NCI-H2171 treated with DMSO at 0.1 percent for 48 hours (cell line): ENCODE measurements at places on chromosomes 4 and X.
A peak's percentile ranks its signal among the peaks of the same experiment; 100 is the strongest.

DNA sequence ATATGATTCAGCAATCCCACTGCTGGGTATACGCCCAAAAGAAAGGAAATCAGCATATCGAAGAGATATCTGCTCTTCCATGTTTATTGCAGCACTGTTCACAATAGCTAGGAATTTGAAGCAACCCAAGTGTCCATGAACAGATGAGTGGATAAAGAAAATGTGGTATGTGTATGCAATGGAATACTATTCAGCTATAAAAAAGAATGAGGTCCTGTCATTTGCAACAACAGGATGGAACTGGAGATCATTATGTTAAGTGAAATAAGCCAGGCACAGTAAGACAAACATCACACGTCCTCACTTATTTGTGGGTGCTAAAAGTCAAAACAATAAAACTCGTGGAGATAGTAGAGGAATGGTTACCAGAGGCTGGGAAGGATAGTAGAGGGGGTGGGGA is 153.8 kb upstream of the LEF1 start:
- no peak for DNase-seq

- no peak for DNase-seq
Measured at GRCh38 chr4:137609718-137610430, 77.6 kb upstream of the PCDH18 start.

- no peak for DNase-seq
Measured at GRCh38 chr4:39568805-39569204, 41.6 kb upstream of the UGDH start.

DNA sequence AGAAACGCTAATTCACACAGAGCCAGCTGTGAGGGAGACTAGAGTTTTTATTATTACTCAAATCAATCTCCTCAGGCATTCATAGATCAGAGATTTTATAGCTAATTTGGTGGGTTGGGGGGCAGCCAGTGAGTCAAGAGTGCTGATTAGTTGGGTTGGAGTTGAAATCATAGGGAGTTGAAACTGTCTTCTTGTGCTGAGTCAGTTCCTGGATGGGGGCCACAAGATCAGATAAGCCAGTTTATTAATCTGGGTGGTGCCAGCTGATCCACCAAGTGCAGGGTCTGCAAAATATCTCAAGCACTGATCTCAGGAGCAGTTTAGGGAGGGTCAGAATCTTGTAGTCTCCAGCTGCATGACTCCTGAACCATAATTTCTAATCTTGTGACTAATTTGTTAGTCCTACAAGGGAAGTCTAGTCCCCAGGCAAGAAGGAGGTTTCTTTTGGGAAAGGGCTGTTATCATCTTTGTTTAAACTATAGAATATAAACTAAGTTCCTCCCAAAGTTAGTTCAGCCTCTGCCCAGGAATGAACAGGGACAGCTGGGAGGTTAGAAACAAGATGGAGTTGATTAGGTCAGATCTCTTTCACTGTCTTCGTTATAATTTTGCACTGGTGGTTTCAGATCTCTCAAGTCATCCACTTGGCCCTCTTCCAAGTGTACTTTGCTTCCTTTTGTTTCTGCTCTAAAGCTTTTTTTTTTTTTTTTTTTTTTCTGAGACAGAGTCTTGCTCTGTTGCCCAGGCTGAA is 5.4 kb upstream of the NAA11 start:
- DNase-seq = peak; percentile 28

DNA sequence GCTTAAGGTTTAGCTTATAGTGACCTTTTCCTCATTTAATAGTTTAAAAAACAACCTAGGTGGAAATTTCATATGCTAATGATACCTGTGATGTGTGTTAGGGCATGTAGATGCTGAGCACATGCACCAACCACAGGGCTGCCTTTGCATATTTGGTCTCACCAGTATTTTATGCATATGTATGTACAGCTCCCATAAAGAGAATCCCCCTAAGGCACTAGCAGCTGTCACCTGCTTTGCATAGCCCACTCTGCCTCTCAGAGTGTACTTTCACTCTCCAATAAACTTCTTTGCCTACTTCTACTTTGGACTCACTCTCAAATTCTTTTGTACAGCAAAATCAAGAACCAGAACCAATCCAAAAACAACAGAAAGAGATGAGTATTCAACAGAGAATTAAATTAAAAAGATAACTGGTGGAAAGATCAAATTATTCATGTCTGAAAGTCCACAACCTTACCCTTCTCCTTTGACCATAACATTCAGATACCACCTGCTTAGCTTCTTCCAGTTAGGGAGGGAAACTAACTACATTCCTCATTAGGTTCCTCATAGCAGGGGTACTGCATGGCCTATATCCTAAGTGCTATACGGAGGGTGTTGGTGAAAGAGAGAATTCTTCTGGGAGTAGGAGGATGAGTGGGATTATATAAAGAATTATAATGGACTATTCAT is 250.5 kb downstream of the STPG2 start:
- no peak for DNase-seq

- DNase-seq = peak; percentile 55
Measured at GRCh38 chr4:170026253-170027021, at the start of gene MFAP3L. MFAP3L (minus strand) TSS chr4:170026395; CDS start chr4:170005877, 20,518 bp downstream.

DNA sequence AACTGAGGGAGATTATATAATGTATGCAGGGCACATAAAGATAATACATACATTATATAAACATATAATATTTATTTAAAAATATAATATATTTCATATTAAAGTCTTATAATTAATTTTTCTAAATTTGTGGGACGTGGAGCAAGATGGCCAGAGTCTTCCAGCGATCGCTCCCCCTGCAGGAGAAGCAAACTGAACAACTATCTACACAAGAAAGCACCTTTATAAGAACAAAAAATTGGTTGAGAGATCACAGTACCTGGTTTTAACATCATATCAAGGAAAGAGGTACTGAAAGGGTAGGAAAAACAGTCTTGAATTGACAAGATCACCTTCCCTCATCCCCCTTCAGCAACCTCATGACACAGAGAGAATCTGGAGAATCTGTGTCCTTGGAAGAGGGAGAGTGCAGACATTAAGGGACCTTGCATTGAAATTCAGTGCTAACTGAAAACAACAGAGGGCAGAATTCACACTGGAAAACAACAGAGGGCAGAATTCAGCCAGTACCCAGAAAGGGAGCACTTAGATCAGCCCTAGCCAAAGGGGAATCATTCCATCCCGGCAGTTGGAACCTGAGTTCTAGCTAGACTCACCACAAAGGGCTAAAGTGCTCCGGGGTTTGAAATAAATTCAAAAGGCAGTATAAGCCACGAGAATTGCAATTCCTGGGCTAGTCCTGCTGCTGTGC is 262.5 kb upstream of the NDST3 start:
- no peak for DNase-seq

DNA sequence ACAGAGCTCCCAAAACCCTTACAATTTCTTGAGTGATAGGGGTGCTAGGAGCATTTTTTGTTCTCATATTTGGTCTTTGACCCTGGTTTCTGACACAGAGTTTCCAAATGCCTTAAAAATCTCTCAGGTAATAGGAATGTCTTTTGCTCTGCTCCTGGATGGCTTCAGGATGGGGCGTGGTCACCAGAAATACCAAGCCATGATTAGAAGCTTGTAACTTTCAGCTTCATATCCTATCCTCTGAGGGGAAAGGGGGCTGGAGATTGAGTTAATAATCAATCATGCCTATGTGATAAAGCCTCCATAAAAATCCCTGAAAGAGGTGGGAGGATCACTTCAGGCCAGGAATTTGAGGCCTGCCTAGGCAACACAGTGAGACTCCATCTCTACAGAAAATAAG is 34.6 kb upstream of the IL9R start:
- DNase-seq = no peak

GRCh38 chrX:131845201-131845600 is 177.9 kb upstream of the STK26 start:
- no peak for DNase-seq

DNA sequence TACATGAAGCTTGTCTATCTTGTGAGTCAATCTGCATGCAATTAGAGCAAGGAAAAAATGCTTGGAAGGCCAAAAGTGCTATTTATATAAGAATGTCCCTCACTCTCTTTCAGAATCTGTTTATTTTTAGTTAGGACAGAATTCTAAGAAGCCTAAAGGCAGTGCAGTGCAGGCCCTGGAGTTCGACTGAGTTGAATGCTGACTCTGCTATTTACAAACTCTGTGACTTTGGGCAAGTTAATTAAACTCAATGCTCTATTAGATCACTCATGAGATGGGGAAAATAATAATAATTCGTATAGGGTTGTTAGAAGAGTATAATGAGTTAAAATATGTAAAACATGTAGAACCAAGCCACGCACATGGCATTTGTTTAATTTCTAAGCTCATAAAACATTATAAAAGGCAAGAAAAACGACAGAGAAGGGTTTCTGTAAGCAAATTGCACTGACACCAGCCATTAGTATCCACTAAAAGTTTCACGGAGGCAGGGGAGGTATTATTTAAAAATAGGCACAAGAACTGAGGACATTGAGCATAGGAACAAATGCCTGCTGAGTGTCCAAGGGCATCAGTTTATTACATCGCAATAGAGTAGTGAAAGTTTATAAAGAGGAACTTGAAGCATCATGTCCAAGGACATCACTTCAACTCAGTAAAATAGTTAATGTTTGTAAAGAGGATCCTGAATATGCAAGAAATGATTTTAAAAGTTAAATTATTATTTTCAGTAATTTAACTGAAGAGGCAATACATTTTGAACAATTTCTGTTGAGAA is 115.0 kb upstream of the INPP4B start:
- no peak for DNase-seq

DNA sequence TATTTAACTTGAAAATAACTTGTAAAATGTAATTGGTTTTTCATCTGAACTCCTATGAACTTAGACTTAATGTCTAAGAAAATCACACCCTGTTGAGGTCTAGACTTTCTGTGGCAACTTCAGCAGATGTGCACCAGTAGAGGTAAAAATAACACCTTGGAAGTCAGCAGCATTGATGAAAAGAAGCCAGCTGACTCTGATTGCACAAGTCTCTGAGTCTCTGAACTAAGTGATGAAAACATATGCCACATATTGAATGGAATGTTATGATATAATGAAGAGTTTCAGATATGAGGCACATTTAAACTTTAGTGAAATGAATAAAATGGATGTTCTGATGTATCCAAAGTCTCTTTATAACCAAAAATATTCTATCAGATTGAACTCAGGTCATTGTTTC is 155.4 kb downstream of the GPM6A start:
- no peak for DNase-seq

DNA sequence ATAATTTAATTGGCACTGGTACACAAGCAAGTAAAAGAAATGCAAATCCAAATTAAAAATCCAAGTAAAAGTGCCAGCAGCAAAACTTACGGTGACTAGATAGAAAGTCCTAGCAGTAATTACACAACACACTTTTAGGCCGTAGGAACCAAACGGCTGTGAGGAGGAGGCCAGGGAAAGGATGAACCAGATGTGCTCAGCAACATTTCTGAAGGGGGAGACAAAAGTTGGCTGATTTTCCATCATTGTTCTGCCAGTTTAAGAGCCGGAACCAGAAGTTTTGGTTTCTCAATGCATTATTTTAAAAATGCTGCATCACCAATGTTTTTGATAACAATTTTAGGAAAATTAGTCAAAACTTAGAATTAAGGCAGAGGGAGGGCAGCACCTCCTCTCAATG is 68.7 kb upstream of the ENPP6 start:
- no peak for DNase-seq

DNA sequence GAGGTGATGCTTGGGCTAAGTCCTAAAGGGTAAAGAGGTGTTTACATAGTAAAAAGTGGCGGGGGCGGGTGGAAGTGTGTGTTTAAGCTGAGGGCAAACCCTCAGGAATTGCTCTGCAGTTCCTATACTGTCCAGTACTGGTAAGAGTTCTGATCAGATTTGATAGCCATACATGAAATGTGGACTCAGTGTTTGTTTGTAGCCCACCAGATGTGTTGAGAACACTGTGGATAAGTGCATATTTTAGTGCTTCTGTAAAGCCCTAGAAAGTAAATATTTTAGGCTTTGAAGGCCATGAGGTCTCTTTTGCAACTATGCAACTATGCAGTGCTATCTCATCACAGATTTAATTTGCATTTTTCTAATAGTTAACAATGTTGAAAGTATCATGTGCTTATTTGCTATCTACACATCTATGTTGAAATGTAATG is 80.7 kb upstream of the EOLA2 start:
- no peak for DNase-seq

- DNase-seq = no peak
Measured at GRCh38 chr4:112889199-112889598, 160.3 kb upstream of the ANK2 start.

DNA sequence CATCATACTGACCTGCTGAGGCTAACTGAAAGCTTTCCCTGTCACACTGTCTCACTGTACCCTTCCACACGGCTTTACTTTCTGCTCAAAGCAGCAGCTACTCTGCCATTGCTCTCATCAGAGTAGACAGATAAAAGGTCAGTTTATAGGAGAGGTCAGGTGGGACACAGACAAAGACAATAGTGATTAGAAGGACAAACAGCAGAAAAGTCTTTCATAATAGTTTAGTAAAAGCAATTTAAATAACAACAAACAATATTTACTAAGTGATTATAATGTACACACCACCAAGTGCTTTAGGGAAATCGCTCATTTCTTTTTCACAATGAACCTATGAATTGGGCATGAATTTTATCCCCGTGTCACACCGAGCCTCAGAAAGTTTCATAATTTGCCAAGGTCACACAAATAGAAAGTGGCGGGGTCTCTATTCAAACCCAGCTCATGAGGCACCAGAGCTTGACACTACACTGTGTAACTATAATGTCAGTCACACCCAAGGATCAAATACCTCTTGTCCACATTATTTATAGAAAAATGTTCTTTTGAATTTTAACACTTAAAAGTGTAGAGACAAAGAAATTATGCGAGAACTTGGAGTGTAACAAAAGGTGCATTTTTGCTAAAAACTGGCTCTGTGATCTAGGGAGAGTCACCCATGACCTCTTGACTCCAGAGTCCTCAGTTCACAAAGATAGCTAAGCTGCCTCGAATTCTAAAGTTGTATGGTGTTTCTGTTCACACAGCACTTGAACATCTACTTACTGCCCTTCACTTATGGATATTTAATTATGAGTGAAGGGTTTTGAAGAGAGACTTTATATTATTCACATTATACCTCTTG is 24.5 kb upstream of the SORBS2 start:
- no peak for DNase-seq

DNA sequence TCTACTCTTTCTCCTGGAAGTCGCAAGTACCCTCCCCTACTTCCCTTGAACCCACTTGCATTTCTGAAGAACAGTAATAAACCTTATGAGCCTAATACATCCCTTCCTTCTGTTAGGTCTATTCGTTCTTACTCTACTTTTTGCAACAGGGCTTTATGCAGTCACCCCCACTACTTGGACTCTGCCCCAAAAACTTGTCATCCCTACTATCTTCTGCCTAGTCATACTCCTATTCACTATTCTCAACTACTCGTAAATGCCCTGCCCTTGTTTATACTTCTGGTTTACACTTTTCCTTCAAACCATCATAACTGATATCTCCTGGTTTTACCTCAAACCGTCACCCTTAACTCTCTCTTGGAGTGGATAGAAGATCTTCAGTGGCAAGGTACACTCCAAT is 55.2 kb upstream of the SLIT2 start:
- DNase-seq = no peak
